ENCODE measurements at places on chromosomes 5 and 9.

- no peaks in the 10 kb centered on the region for H3K27me3 ChIP-seq
- DNase-seq, result no peak
- H3K4me1 ChIP-seq, result no peaks in the 10 kb centered on the region
- no peak overlapping the region for H3K4me3 ChIP-seq
- H3K36me3 ChIP-seq, result no peaks in the 10 kb centered on the region
- no peak overlapping the region for H3K27ac ChIP-seq
Measured at GRCh38 chr5:91957666-91958065, 574.5 kb upstream of the ARRDC3 start.

DNA sequence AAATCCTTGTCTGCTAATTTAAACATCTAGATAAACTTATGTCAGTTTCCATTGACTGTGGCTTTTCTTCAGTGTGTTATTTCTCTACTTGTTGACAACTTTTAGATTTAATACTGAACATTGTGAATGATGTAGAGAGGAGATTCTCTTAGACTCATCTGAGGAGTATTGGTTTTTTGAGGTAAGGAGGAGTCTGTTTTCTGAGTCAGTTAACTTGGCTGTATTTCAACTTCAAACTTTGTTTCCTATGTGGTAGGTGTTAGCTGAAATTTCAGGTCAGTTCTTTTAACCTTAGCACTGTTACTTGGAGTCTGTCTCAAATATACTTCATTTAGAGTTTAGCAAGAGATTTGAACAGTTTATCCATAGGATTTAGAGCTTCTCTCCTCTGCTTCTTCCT is 67.9 kb downstream of the XRCC4 start:
- no peak overlapping the region for H3K27ac ChIP-seq
- H3K27me3 ChIP-seq, result no peaks in the 10 kb centered on the region
- DNase-seq, result no peak
- H3K4me1 ChIP-seq, result no peaks in the 10 kb centered on the region
- no peak overlapping the region for H3K4me3 ChIP-seq

DNA sequence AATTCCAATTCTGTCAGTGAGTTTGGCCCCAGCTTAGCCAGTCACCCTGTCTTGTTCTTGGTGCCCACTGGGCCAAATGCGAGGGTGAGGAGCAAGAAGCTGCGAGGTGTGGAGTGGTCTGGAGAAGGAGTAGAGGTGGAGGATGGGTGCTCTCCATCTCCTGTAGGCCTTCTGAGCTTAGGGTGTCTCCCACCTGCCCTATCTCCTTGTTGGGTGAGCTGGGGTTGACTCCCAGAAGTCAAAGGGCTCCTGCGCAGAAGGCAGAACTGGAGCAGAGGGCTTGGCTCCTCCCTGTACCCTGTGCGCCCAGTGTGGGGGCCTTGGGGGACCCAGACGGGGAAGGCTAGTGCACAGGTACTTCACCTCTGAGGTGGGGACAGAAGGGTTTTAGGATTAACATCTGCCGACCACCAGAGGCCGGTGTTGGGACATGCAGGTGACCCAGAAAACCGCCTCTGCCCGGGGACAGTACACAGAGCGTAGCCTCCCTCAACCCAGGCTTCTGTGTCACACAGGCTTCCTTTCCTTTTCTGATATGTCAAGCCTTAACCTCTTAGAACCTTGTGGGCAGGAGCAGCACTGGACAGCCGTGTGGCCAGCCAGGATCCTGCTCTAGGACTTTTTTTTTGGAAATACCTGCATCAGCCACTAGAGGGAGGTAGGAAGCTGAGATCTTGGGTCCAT is 16.9 kb downstream of the IL5 start:
- H3K36me3 ChIP-seq, result no peaks in the 10 kb centered on the region
- H3K4me1 ChIP-seq, result peaks cover 43% of the 10 kb centered on the region
- no peak overlapping the region for H3K4me3 ChIP-seq
- peak; percentile 70 for DNase-seq
- H3K27me3 ChIP-seq, result no peaks in the 10 kb centered on the region
- H3K27ac ChIP-seq, result peak overlapping the region; percentile 75

DNA sequence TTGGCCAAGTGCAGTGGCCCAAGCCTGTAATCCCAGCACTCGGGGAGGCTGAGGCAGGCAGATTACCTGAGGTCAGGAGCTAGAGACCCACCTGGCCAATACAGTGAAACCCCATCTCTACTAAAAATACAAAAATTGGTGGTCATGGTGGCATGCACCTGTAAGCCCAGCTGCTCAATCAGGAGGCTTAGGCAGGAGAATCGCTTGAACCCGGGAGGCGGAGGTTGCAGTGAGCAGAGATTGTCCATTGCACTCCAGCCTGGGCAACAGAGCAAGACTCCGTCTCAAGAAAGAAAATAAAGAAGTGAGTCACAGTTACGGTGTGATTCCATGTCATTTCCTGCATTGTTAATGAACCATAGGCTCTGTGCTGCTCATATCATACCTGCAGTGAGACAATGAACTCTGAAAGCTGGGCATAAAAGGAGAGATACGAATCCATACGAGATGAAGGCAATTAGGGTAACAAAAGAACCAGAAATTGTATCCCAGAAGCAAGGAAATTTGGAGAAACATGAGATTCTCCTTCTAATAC is 44.6 kb downstream of the TIMD4 start:
- H3K27me3 ChIP-seq, result no peaks in the 10 kb centered on the region
- DNase-seq, result no peak
- H3K4me3 ChIP-seq, result no peak overlapping the region
- no peaks in the 10 kb centered on the region for H3K36me3 ChIP-seq
- no peak overlapping the region for H3K27ac ChIP-seq

GRCh38 chr9:100457517-100457916 is 15.4 kb upstream of the TMEFF1 start:
- no peaks in the 10 kb centered on the region for H3K36me3 ChIP-seq
- H3K4me1 ChIP-seq, result no peaks in the 10 kb centered on the region
- DNase-seq, result no peak
- no peak overlapping the region for H3K4me3 ChIP-seq
- no peak overlapping the region for H3K27ac ChIP-seq

DNA sequence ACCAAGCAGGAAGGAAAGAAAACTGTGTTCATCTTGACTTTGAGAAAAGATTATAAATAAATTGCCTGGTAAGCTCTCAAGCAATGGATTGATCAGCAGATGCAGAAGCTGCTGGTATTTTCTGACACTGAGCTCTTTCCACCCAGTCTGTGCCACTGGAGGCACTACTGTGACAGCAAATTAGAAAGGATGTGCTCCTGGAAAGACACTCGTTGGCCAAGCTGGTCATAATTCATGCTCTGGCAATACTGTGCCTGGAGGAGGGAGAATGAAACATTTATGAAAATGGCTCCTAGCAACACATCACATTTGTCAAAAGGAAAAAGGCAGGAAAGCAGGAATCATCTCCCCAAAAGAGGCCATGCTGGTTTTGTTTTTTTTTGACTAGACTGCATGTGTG is 84.2 kb downstream of the CAVIN4 start:
- no peaks in the 10 kb centered on the region for H3K36me3 ChIP-seq
- no peak for DNase-seq
- no peaks in the 10 kb centered on the region for H3K4me1 ChIP-seq
- H3K27ac ChIP-seq, result no peak overlapping the region

DNA sequence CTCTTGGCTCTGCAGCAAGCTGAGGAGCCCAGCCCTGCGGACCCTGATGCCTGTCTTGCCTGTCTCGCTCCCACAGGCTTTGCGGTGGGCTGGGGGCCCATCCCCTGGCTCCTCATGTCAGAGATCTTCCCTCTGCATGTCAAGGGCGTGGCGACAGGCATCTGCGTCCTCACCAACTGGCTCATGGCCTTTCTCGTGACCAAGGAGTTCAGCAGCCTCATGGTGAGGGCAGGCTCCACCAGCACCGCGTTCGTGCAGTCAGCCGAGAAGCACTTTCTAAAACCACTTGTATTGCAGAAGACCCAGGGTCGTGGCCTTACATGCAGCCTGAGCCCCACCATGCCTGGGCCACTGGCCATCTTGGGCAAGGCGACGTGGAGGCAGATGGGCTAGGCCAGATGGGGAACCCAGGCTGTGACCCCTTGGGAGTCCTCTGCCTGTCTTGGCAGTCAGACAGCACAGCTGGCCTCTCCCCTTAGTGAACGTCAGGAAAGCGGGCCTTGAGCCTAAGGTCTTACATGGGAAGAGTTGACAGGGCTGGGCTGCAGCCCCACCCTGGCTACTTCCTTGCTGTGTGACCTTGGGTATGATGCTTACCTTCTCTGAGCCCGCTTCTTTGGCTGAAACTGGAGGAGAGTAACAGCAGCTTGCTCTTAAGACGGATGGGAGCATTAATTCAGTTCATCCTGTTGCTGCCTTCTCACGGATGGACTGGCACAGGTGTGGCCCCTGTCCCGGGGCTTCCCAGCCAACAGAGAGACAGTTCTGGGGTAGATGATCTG is 8.6 kb downstream of the SLC2A8 start:
- H3K4me1 ChIP-seq, result no peaks in the 10 kb centered on the region
- no peaks in the 10 kb centered on the region for H3K36me3 ChIP-seq
- no peaks in the 10 kb centered on the region for H3K27me3 ChIP-seq
- no peak overlapping the region for H3K27ac ChIP-seq
- DNase-seq, result no peak

- H3K4me1 ChIP-seq, result no peaks in the 10 kb centered on the region
- no peak for DNase-seq
- no peak overlapping the region for H3K27ac ChIP-seq
- H3K27me3 ChIP-seq, result no peaks in the 10 kb centered on the region
- H3K4me3 ChIP-seq, result no peak overlapping the region
Measured at GRCh38 chr9:83441390-83441789, 96.8 kb downstream of the FRMD3 start.

DNA sequence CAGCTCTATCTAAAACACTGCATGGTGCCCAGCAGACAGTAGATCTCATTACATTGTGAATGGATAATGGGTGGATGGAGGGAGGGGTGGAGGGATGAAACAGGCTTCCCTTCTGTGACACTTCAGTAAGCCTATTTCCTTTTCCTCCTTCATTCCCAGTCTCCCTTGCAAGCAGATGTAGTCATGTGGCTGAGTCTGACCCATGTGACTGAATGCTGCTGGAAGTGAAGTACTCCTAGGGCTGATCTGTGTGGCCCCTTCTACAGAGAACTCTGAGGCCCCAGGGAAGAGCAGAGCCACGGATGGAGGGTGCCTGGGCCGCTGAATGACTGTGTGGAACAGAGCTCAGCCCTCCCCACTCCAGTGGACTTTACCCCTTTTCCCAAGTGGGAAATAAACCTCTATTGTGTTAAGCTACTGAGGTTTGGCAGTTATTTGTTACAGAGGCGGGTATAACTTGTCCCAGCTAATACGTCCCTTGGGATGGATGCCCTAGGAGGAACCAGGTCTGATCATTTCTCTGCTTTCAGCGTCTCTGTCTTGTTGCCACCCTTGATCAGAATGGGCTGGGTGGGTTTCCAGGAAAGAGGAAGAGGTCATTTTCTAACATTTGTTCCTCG is 176.1 kb upstream of the MVB12B start:
- H3K36me3 ChIP-seq, result no peaks in the 10 kb centered on the region
- H3K4me3 ChIP-seq, result no peak overlapping the region
- H3K4me1 ChIP-seq, result no peaks in the 10 kb centered on the region
- no peak for DNase-seq

GRCh38 chr9:86099701-86100364 is 475 bp upstream of the GOLM1 start:
- peak; percentile 64 for DNase-seq
- peaks cover 30% of the 10 kb centered on the region for H3K4me1 ChIP-seq
- H3K4me3 ChIP-seq, result peak overlapping the region; percentile 69
- H3K27ac ChIP-seq, result peak overlapping the region; percentile 42
- H3K36me3 ChIP-seq, result no peaks in the 10 kb centered on the region

- H3K4me3 ChIP-seq, result no peak overlapping the region
- H3K27me3 ChIP-seq, result no peaks in the 10 kb centered on the region
- H3K27ac ChIP-seq, result no peak overlapping the region
- no peaks in the 10 kb centered on the region for H3K36me3 ChIP-seq
- no peaks in the 10 kb centered on the region for H3K4me1 ChIP-seq
Measured at GRCh38 chr9:107883496-107884124, 394.0 kb upstream of the KLF4 start.

GRCh38 chr9:113646946-113647914 is 183.7 kb downstream of the RGS3 start:
- no peak overlapping the region for H3K4me3 ChIP-seq
- H3K36me3 ChIP-seq, result no peaks in the 10 kb centered on the region
- H3K27me3 ChIP-seq, result no peaks in the 10 kb centered on the region

DNA sequence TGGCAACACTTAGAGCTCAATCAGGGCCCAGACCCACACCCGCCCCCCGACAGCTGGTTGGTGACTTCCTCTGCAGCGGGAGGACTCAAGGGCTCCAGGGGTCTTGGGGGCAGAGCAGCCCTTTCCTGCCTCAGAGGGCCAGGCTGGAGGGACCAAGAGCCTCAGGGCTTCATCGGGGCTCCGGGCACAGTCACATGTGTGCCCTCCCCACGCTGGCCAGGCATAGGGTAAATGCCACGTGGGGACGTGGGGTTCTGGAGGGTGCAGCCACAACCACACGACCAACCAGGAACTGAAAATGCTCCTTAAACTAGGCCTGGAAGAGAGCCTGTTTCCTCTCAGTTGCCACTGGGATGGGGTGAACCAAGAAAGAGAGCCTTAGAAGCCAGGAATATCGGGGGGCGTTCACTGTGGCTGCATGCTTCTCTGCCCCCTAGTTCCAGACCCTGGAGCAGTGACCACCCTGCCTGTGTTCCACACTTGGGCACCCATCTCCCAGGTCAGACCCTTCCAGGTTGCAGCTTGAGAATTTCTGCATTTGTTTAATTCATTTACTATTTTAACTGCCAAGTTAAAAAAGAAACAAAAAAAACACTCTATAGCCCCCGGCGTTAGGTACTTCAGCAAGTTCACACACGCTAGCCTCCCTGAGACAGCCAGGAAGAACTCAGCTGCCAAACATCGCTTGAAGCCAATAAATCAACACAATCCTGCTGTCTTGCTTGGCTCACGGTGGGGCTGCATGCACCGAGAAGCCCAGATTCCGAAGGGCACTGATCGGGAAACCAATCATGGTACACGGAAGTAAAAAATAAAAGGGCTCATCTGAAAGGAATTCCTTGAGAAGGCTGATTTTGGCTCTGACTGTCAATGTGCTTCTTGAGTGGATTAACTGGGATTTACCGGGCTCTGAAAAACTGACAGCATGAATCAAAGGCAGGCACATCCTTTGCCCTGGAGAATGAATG is 56.1 kb upstream of the PHYKPL start:
- no peak overlapping the region for H3K4me3 ChIP-seq
- no peak for DNase-seq
- no peaks in the 10 kb centered on the region for H3K36me3 ChIP-seq

GRCh38 chr5:81226949-81227348 is 6.2 kb upstream of the CKMT2 start:
- H3K4me3 ChIP-seq, result no peak overlapping the region
- no peaks in the 10 kb centered on the region for H3K27me3 ChIP-seq
- DNase-seq, result no peak
- H3K27ac ChIP-seq, result no peak overlapping the region
- no peaks in the 10 kb centered on the region for H3K36me3 ChIP-seq
